ENCODE measurements at places on chromosomes 5 and 9.
A peak's percentile ranks its signal among the peaks of the same experiment; 100 is the strongest.

- DNase-seq, result peak; percentile 18
Measured at GRCh38 chr5:136506131-136506530, 140.8 kb upstream of the TRPC7 start.

DNA sequence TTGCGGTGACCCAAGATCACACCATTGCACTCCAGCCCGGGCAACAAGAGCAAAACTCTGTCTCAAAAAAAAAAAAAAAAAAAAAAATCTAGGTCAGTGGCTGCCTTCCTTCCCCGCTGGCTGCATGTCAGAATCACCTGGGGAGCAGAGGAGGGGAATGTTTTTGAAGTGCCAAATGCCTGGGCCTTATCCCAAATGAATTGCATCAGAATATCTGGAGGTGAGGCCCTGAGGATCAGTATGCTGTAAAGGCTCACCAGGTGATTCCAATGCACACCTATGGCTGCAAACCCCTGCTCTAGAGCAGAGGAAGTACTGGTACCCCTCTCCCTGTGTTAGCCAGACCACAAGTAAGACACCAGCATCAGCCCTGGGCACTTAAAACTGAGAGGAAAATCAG lies 44.7 kb upstream of the GABRP start:
- no peak for DNase-seq

DNA sequence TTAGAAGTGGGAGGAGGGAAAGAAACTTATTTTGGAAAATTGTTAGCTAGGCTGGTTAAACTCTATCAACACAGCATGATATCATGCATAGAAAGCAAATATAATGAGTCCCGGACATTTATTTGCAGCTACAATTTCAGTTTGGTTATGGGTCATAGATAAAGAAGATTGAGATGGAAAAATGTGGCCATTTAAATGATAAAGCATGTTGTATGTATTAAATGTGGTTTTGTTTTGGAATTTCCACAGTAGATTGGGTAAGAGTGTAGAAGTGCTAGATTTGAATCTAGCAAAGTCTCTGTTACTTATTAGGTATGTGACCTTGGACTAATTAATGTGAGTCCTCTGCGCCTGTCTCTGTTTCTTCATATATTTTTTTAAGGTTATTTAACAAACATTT lies 217.4 kb downstream of the KDM4C start:
- DNase-seq, result no peak

GRCh38 chr9:81377320-81377719 lies 312.0 kb downstream of the TLE1 start:
- no peak for DNase-seq

GRCh38 chr5:108858959-108859358 lies 111.3 kb downstream of the FER start:
- DNase-seq, result no peak

- no peak for DNase-seq
Measured at GRCh38 chr9:68755051-68755450, 50.0 kb downstream of the PIP5K1B start.

DNA sequence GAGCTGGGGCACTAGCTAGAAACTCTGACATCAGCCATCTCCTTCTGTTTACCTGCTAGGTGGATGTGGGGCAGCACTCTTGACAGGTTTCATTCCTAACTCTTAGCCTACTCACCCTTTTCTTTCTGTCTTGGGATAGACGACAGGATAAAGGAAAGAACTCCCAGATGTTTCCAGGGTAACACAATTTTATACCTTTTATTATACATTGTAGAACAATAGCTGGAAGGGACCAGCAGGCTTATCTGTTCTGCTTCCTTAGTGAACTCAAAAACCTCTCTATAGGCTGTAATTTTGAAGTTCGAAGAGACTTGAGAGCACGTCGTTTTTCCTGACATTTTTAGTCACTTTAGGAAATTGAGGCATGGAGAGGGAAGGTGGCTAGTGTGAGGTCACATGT lies 13.2 kb downstream of the SPTAN1 start:
- DNase-seq, result no peak

- no peak for DNase-seq
Measured at GRCh38 chr9:20632705-20633104, 10.4 kb upstream of the MLLT3 start.

- no peak for DNase-seq
Measured at GRCh38 chr9:31084350-31084749, 1300.1 kb upstream of the ACO1 start.

GRCh38 chr5:181120306-181120705 lies 10.7 kb downstream of the OR2V1 start:
- DNase-seq, result no peak

- DNase-seq, result no peak
Measured at GRCh38 chr5:34709861-34710673, 53.9 kb downstream of the RAI14 start.

- no peak for DNase-seq
Measured at GRCh38 chr5:111668477-111669414, 88.2 kb downstream of the NREP start.

GRCh38 chr5:126863402-126863801 lies 86.5 kb downstream of the LMNB1 start:
- DNase-seq, result no peak

GRCh38 chr5:102794047-102794446 lies 38.9 kb downstream of the PAM start:
- DNase-seq, result no peak

DNA sequence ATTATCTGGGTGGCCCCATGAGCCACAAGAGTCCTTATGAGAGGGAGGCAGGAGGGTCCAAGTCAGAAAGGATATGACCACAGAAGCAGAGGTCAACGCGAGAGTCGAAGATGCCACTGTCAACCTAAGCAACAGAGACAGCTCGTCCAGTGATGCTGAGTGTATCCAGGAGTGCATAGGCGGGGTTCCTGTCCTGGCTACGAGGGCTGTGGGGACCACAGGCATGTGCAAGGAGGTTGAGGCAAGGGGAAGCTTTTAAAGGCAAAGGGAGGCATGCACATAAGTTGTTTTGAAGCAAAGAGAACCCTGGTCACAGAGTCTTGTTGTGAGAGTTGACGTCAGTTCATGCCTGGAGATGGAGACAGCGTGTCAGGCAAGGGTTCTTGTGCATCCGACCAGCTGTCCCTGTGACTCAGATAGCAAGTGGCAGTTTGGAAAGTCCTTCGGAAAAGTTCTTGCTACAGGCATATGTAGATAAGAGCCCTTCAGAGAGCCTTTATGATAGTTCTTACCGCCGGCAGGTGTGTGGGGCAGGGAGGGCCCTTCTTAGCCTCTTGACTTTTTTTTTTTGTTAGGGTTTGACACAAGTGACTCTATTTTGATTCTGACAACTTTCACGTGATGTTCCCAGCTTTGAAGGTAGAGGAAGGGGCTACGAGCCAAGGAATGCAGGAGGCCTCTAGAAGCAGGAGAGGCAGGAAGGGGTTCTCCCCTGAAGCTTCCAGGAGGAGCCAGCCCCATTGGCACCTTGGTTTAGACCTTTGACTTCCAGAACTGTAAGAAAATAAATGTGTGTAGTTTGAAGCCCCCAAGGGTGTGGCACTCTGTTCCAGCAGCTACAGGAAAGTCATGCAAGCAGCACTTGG lies 66.0 kb upstream of the FCN1 start:
- DNase-seq, result no peak

DNA sequence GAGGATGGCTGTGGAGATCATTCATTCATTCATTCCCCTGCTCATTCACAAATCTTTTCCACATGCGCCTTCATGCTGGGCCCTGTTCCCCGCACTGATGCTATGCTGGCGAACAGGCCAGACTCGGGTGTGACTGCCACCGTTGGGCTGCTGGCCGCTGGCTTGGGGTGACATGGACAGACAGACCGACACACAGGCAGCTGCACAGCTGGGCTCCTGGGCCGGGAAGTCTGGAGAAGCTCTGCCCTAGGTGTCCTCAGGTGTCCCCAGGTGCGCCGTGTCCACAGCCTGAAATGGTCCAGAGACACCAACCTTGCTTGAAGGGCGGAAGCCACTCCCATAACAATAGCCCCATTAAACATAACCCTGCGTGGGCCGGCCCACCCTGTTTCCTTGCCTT lies 35.0 kb upstream of the BARHL1 start:
- no peak for DNase-seq

DNA sequence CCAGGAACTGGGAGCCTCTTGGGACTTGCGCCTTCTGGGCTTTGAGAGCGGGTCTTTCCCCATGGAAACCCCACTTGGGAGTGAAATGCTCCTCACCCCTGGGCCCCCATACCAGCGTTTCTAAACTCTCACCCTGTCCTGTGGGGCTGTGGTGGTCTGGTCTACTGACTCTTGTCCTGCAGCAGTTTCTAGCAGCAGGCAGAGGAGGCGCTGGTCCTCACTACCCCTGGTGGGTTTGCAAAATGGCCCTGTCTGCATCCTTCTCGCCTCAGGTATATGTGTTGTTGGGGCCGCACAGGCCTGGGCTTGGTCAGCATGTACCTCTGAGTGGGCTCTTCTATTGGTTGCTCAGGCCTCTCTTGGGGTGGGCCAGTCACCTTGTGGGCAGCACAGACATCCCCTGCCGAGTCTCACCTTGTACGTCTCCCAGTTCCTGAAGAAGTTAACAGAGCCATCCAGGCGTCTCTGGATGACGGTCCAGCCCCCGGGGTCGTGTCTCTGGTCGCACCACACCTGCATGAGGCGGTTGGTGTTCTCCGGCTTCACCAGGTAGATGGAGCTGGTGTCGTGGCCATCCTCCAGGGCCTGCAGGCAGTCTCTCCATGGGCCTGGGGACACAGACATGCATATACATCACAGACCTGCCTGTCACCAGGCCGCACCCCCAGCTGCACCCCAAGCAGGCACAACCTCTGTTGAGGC lies 29.0 kb downstream of the ANGPTL2 start:
- DNase-seq, result no peak

GRCh38 chr5:159471904-159472303 lies 141.6 kb upstream of the IL12B start:
- no peak for DNase-seq

DNA sequence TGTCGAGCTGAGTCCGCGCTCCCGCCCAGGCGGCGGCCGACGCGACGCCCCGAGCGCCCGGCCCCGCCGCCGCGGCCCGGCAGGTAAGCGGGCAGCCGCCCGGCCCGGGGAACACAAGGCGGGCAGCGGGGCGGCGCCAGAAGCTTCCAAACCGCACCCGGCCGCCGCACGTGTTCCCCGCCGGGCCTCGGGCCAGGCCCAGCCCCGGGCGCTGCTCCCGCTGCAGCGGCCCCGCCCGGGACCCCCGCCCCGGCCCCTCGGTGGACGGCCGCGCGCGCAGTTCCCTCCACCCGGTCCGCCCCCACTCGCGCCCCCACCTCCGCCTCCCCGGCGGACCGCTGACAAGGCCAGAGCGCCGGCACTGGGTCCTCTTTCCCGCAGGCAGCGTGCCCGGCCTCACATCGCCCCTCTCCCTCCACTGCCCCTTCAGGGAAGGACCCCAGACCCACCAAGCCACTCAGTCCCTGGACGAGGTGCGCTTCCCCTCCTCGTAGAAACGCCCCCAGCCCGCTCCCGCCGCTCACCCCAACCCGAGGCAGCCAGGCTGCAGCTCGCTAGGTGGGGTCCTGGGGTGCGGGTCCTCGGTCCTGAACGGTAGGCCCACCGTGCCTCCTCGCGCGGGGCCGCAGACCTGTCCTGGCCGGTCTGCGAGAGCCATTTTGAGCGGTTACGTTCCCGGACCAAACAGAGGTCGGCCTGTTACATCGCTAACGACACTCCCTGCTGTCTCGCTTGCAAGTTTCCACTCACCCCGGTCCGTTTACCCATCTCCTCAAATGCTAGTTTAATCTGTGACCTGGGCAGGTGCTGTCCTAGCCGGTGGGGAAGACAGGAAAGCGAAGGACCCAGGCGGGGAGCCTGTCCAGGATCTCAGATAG lies 475 bp downstream of the WDR5 start:
- DNase-seq, result peak; percentile 41

- no peak for DNase-seq
Measured at GRCh38 chr5:151612689-151613427, 21.7 kb upstream of the FAT2 start.

- DNase-seq, result no peak
Measured at GRCh38 chr9:104849023-104849422, 78.9 kb downstream of the ABCA1 start.

DNA sequence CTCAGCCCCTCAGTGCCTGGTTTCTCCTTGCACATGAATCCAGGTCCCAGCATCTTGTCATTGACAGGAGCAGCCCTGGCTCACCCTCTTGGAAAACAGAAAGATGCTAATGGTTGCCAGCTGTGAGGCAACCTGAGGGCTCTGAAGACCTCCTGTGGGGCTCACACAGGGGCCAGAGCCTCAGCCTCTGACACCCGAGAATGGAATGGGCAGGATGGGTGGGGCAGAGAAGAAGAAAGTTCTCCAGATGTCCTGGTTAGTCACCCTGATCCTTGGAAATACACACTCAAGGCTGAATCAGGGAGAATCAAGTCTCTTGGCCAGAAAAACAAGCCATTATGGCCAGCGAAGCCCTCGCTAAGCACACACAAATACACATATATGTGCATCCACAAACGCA lies 32.3 kb upstream of the SPATA31E1 start:
- DNase-seq, result no peak

- DNase-seq, result peak; percentile 76
Measured at GRCh38 chr5:149125386-149125891, 15.9 kb upstream of the ABLIM3 start.

GRCh38 chr5:100818340-100818739 lies 84.7 kb downstream of the ST8SIA4 start:
- no peak for DNase-seq

DNA sequence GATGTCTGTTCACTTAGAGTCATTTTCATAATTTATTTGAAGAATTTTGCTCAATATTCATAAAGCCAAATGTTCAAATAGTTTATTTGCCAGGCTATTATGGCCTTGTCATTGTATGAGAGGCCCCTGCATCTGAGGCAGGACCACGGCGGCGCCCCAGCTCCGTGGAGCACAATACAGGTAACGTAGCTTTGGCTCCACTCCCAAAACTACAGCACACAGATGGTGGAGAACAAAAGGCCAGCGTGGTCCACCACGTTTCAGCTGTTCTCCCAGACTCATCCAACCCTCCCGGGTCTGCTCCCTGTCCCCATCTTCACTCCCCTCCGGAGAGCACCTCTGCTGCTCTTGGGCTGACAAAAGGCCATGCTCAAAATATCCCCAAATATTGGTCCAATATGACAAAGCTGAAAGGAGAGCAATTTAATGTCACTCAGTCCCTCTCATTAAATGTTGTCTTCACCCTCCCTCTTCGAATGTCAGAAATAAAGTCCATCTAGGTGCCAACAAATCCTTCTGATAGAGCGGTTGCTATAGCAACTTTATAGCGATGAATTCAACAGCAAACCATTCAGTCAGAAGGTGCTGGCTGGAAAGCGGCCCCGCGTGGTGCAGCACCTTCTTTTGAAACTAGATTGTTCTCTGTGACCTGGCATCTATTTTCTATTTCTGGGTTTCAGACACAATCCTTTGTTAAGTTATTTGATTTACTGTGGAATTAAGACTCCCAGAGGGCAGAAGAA lies 504.3 kb downstream of the ARHGEF28 start:
- DNase-seq, result no peak

DNA sequence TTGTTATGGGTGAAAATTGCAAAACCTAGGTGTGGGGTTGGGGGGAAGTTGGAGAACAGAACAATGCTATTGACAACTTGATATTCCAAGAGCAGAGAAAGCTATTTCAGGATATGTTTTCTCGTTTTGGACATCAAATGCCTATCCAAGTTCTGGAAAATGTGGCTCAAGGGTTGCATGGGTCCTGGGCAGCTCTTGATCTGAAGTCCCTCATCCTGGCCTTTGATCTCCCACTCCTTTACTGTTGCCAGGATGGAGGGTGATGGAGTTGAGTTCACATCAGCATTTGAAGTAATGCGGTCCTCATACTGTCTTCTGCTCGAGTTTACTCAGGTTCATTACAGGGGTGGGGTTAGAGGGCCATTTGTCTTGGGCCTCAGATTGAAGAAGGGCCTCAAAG lies 76.9 kb upstream of the RPS23 start:
- no peak for DNase-seq

GRCh38 chr5:127256886-127257597 lies 33.6 kb upstream of the MEGF10 start:
- DNase-seq, result no peak

Data from ELF-1 (cell line).